ENCODE measurements at places on chromosomes 1 and 21.
A peak's percentile ranks its signal among the peaks of the same experiment; 100 is the strongest.

- DNase-seq, result no peak
Observed at GRCh38 chr1:8205771-8206170, 112.1 kb upstream of the SLC45A1 start.

- no peak for DNase-seq
Observed at GRCh38 chr1:179917601-179918429, 35.7 kb downstream of the TOR1AIP1 start.

GRCh38 chr1:41038110-41038509 lies 16.6 kb upstream of the SLFNL1 start:
- no peak for DNase-seq

- no peak for DNase-seq
Observed at GRCh38 chr1:168585191-168585590, 8.8 kb downstream of the XCL1 start.

DNA sequence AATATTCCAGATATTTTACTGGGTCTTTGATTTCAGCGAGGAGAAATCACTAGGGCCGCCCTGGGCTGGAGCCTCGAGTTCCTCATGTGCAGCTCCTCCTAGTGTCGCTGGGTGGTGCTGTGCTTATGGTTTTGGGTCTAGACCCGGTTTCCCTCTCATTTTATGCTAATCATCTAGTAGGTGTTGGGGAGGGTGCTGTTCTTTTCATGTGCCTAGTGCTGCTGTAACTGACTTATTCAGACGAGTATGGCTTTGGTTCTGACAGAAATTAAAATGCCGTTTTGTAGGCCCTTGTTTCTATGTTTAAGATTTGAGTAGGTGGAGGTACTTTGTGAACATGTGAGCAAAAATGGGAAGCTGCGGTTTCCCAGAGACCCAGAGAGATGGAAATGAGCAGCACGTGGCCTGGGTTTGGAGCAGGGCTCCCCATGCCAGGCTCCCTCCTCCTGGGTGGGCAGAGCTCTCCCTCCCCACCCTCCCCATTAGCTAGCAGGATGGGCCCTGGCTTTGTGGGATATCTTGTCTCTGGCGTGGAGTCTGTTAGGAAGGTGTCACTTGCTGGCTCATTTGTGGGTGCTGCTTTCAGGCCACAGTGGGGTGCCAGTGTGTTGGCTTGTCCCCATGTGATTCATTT lies 74.0 kb upstream of the GPR88 start:
- DNase-seq, result peak; percentile 26

GRCh38 chr1:68495968-68496679 lies 758 bp downstream of the DEPDC1 start:
- no peak for DNase-seq

- DNase-seq, result no peak
Observed at GRCh38 chr1:154270833-154271232, 1.6 kb upstream of the HAX1 start.

Data from stimulated activated CD4-positive, alpha-beta T cell treated with anti-CD3 and anti-CD28 coated beads, Interleukin-2, amount 100 ng/mL, for 4 hours (primary cell).